Stimulated activated effector memory CD8-positive, alpha-beta T cell treated with anti-CD3 and anti-CD28 coated beads, Interleukin-12 subunit alpha, Interleukin-12 subunit beta, amount 100 ng/mL, for 72 hours (primary cell): ENCODE measurements at places on chromosomes 1 and 21.

DNA sequence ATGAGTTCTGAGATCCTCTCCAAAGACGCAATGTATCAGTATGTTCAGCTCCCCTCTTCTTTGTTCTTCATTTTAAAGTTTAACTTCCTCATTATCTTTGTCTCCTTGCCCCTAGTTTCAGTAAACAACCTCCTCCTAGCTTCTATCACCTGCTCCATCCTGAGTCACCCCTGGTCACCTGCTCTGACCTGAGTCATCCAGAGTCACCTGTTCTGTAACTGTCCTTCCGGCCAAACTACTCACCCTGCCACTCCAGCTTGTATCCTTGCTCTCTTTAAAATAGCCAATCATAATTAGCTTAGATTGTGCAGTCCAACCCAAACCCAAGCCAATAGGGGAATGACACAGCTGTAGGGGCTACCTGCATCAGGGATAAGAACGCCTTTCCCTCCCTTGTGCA is 332.0 kb downstream of the OLFM3 start:
- no peak for DNase-seq

GRCh38 chr1:55988963-55989452 is 590.4 kb downstream of the PLPP3 start:
- no peak for DNase-seq

DNA sequence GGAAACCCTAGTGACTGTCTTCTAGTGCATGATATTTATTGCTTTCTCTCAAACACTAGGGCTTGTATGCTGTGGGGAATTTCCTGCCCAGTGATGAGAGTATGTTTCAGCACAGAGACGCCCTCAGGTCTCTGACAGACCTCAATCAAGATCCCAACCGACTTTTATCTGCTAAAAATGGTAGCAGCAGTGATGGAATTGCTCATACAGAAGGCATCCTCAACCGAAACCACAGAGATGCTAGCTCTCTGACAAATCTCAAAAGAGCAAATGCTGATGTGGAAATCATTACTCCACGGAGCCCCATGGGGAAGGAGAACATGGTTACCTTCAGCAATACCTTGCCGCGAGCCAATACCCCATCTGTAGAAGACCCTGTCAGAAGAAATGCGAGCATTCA is 41.3 kb downstream of the PLPPR4 start:
- no peak for DNase-seq

GRCh38 chr1:76542359-76542758 is 324.9 kb upstream of the ST6GALNAC5 start:
- DNase-seq = no peak

- DNase-seq = no peak
These were observed 12.0 kb upstream of the VWA5B1 start for GRCh38 chr1:20278692-20279130.

DNA sequence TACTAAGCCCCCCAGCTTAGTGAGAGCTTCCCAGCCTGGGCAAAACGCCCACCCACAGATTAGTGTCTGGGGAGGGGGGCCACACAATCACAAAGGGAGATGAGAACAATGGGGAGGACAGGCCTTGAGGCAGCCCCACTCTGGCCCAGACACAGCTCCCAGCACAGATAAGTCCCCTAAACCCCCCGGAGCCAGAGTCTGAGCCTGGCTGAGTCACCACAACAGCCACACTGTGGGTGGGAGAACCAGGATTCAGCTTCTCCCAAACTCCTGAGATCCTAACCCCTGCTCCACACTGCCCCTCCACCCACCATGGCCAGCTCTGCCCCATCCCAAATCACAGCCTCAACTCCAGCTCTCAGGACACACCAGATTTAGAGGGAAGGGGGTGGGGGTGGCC is 4.2 kb downstream of the NECTIN4 start:
- DNase-seq = no peak

DNA sequence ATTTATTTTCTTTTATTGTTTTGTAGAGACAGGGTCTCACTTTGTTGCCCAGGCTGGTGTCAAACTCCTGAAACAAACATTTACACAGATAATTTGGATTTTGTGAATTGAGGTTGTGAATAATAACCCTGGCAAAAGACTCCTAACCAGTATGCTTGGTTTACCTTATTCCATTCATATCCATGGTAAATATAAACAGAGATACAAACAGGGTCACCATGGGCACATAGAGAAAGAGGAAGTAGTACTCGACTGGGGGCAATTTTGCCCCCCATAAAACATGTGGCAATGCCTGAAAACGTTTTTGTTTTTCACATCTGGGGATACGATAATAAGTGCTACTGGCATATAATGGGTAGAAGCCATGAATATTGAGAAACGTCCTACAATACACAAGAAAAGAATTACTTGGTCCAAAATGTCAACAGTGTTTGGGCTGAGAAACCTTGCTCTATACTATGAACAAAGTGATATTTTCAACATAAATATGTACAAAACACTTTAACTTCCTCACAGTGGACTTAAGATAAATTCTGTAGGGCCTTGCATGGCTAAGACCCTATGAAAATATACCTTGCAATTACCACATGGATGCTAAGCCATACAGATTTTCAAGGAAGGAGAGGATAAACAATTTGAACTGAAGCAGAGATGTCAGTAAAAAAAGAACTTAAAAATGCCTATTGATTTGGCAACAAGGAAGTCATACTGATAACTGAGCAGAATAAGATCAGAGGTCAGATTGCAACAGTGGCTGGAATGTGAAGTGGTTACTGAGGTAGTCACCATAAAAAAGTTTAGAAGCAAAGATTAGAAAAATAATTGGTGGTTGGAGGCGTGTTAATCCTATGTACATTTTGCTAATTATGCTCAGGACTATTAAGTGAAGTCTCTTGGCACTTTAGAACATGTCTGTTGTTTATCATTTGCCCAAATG is 27.4 kb upstream of the ASPM start:
- no peak for DNase-seq

GRCh38 chr1:37448691-37449417 is 25.5 kb upstream of the ZC3H12A start:
- DNase-seq = no peak

GRCh38 chr1:41416081-41416480 is 54.8 kb downstream of the FOXO6 start:
- no peak for DNase-seq

DNA sequence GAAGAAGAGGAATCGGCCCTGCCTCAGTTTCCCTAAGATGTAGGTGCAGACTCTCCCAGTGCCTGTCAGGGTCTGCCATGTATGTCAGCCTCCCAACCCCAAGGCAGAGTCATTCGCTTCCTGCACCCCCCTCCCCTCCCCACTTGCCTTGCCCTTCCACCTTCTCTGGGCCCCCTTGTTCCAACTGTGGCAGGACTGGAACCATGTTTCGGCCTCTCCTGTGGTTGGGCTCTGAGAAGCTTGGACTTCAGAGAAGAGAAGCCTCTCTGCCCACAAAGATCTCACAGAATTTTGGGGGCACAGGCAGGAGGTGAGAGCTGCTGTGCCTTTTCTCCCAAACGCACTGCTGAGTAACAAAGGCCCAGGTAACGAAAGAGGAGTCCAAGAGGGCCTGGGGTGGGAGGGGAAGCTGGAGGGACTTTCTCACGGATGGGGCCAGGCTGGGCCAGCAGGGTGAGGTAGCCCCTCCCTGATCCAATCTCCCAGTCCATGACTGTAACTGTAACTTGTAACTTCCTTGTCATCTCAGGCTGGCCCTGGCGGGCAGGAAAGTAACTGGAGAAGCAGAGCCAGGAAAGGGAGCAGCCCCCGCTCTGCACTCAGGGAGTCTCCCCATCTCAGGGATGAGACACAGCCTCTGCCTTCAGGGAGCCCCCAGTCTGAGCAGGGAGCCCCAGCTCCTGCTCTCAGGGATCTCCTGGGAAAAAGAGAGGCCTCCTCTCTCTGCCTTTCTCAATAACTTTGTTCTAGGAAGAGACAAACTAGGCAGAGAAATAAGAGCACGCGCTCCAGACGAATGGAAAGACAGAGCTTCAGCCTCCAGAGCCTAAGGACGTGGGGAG is 11.3 kb downstream of the CRABP2 start:
- DNase-seq = no peak

DNA sequence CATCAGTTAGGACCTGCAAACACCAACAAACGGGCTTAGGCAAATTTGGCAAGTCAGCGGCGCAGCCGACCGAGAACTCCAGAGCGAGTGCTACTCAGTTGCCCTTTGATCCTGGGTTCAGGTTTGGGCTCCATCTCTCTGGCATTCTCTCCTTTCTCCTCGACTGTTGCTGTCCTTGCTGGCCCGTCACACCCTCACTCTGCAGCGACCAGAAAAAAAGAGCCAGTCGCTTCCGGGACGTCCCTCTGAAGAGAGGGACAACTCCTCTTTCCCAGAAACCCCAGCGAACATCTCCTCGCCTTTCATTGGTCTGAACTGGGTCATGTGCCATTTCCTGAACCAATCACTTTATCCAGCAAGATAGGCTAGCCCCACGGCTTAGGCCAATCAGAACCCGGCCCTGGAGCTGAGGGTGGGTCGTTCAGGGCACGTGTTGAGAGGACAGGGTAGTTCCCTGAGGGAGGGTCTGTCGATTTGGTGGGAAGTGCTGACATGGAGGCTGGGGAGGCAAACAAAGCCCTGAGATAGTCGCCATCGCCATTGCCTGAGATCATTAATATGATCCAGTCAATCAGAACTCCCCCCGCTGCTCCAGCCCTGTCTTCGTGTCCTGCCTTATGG is 113.7 kb downstream of the PTPRU start:
- DNase-seq = no peak
